ENCODE measurements at places on chromosomes 5 and 9. TPM values are rescaled to one million over a fixed set of nuclear protein-coding genes. Genes with fewer than 3 reads are reported as not detected.

Gene ADGRD2
- polyA plus RNA-seq = not detected

Gene AKNA
- polyA plus RNA-seq = 35.6 TPM

Gene MAMDC2
- not detected for polyA plus RNA-seq

Gene PTGS1
- polyA plus RNA-seq = 0.17 TPM

Gene LTC4S
- polyA plus RNA-seq = 4.2 TPM

Gene NME5
- polyA plus RNA-seq = not detected

Gene CCDC180
- 1.4 TPM for polyA plus RNA-seq

Gene NSG2
- polyA plus RNA-seq = not detected

Gene GDA
- not detected for polyA plus RNA-seq

Gene DPP7
- polyA plus RNA-seq = 206 TPM

Gene TAS2R1
- 0.14 TPM for polyA plus RNA-seq

Gene KDM3B
- polyA plus RNA-seq = 4.1 TPM

Gene PANK3
- polyA plus RNA-seq = 8.7 TPM

Gene PCDHGC4
- not detected for polyA plus RNA-seq

Gene SHOC1
- polyA plus RNA-seq = not detected
